ENCODE measurements at places on chromosomes 11 and 22. TPM values are rescaled to one million over a fixed set of nuclear protein-coding genes. Genes with fewer than 3 reads are reported as not detected.
A peak's percentile ranks its signal among the peaks of the same experiment; 100 is the strongest.

Gene GPHA2
- not detected for total RNA-seq

DNA sequence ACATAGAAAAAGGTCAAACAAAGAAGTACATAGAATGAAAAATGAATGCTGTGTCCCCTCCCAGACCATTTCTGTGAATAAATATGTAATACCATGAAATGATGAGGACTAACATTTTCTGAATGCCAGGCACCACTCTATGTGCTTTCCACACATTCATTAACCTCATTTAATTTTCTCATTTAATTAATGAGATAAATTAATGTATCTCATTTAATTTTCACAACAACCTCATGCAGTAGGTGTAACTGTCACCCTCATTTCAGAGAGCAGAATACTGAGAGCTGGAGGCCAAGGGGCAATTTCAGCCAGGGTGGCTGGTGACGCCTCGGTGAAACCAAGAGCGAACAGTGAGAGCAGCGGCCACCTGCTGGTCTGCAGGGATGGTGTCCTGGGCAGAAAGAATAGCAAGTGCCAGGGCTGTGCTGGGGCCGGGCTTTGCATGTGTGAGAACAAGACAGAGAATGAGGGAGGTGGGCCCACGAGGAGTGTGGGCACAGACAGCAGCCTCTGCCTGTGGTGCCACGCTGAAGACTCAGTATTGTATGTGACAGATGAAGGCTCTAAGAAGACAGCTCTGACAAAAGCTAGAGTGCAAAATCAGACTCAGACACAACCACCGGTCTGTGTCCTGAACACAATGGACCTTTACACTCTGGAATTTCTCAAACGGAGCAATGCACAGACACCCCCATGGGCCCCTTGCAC lies 1.8 kb upstream of the SERPIND1 start:
- no peak for DNase-seq

Gene CTSW
- 161 TPM for total RNA-seq

- DNase-seq, result no peak
Measured at GRCh38 chr22:22507743-22508273, 734 bp downstream of the ZNF280B start.

Gene CNGA4
- 0.22 TPM for total RNA-seq

Gene TIMM8B
- 36.8 TPM for total RNA-seq

- no peak for DNase-seq
Measured at GRCh38 chr11:3156282-3156660, 8.8 kb downstream of the OSBPL5 start.

DNA sequence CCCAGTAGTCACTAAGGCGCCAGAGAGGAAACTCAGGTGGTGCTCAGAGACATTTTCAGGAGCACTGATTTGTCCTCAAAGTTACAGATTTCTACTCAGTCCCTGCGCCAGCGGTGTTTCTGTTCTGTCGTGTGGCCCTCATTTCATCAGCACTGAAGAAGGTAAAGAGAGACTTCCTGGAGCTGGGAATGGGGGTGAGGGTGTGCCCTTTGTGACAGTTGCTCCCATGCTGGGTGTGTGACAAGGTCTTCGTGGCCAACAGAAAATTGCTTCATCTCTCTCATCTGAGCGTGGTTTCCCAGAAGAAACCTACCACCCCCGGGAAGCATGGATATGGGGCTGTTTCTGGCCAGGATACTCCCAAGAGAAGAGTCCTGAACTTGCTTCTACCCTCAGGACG lies 2.0 kb upstream of the PPARA start:
- DNase-seq, result no peak

Gene H19
- total RNA-seq, result not detected

Gene CABP7
- total RNA-seq, result not detected

Gene DCUN1D5
- total RNA-seq, result 25.9 TPM

GRCh38 chr22:38935023-38935422 lies 22.4 kb upstream of the APOBEC3A start:
- DNase-seq, result no peak

Gene CD3G
- total RNA-seq, result 212 TPM

- no peak for DNase-seq
Measured at GRCh38 chr11:108882211-108882831, 217.5 kb downstream of the DDX10 start.

GRCh38 chr22:21981874-21982273 lies 713 bp downstream of the TOP3B start:
- DNase-seq, result no peak

DNA sequence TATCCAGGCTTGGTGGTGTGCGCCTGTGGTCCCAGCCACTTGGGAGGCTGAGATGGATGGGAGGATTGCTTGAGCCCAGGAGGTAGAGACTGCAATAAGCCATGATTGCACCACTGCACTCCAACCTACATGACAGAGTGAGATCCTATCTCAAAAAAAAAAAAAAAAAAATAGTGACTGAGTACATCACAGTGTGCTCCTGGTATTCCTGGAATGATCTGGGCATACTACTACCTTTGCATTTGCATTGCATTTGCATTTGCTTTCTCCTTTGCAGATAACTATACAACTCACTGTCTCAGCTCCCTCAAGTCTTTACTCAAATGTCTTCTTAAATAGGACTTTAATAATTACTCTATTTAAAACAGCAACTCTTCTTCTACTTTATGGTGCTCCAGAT lies 51.8 kb downstream of the DLG2 start:
- no peak for DNase-seq

GRCh38 chr11:115806056-115806455 lies 301.8 kb upstream of the CADM1 start:
- DNase-seq, result no peak

Gene TRIM49
- total RNA-seq, result not detected

Gene CCDC157
- 4.7 TPM for total RNA-seq

DNA sequence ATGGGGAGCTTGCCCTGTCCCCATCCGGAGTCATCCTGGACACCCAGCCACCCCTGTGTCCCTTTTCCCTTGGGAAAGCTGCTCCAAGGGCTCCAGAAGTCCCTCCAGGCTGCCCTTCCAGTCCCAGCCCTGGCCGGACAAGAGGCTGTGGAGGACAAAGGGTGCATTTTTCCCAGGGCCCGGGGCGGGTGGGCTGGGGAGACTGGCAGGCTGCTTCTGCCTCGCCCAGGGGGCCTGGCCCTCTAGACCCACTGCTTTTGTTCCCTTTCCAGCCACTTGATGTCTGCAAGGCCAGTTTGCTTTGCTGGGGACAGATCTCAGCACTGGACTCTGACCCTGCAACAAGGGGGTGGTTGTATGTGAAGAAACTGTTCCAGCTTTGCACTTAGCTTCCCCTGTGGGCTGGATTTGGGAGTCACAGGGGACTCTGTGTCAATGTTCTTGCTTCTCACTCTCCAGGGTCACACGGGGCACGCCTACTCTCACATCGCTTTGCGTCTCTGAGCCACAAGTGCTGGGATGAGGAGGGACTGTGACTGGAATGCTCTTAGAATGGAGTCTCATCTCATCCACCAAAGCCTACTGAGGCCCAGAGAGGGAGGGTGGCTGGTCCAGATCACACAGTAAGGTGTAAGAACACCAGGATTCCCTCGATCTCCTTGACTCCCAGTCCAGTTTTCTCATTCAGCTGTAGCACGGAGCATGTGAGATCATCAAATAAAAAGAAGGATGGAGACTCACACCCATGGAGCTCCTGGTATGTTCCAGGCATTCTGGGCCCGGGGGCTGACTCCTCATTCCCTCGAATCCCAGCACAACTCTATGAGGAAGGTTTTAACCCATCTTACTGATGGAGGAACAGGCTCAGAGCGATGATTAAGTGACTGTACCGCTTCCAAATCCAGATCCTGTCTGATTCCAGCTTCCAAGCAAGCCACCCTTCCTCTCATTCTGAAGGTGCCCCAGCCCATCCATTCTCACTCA lies 59.9 kb downstream of the FBXO7 start:
- no peak for DNase-seq

DNA sequence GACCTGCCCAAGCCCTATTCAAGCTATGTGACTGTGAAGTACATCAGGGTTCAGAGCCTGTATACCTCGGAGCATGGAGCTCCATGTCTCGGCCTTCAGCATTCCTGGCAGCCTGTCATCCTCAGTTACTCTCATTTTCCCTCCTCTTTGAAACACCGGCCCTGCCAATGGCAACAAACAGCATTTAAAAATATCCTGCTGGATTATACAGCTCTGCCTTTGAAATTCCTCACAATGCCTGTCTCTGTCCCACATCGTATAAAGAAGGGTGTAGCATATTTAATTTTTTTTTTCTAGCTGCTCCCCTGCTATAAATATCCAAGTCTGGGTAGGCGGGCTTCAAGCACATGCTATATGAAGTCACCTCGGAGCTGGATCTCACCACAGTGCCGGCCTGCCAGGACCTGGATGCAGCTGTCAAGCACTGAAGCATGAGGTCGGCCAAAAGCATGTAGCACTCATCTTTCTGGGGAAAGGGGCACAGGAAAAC lies 11.8 kb downstream of the ABTB2 start:
- DNase-seq, result no peak

DNA sequence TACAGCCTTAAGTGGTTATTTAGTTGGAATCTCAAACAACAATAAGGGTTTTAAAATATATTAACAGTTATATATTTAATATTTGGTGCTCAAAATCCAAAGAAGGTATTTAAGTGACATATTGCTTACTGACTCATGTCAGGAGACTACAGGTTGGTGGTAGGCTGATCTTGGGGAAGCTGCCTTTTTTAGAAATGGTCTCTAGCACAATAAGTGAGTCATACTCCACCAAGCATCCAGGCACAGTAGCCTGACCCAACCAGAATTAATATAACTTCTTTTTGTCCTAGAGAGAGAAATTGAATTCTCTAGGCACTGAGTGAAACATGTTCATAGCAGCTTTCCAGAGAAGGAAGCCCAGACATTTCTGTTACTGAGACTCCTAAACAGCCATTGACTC lies 868.5 kb upstream of the TENM4 start:
- no peak for DNase-seq

- no peak for DNase-seq
Measured at GRCh38 chr11:126072801-126073594, 10.3 kb upstream of the CDON start.

DNA sequence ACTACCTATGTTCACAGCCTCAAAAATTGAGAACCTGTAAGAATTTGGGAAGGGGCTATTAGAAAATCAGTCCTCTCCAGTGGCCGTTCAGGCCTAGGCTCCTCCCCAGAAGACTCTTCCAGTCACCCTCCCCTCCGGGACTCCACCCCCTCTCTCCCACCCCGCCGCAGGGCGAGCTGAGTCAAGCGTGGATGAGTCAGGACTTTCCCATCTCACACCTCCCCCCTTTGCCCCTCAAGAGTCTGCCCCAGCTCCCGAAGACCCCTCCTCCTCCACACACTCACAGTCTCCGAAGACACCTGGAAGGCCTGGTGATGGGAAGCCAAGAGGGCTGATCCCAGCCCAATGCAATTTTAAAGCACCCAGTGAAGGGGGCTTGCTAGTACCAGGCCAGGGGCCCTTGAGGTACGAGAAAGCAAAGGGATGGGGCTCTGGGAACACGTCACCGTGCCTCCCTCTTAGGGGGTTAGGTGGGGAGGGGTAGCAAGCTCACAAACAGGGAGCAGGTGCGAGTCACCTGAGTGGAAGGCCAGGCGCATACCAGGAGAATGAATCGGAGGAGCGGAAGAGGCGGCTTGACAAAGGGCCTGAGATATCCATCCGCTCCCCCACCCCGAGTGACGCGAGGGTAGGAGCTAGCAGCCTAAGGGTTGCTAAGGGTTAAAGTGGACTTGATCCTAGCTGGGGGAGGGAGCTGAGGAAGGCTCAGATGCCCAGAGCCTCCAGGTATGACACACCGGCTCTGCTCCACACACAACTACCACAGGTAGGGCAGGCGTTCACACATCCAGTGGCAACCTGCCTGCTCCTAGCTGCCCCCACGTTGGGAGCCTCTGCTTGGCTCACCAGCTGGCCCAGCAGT lies 13.6 kb downstream of the BCL9L start:
- DNase-seq, result peak; percentile 68

- no peak for DNase-seq
Measured at GRCh38 chr11:23453522-23453921, 593.2 kb upstream of the CCDC179 start.

Measured in activated naive CD8-positive, alpha-beta T cell treated with anti-CD3 and anti-CD28 coated beads, Interleukin-2, amount 10 ng/mL, durations not matched to agents 7 days and 5 days (primary cell).